Smooth muscle cell of the coronary artery (primary cell): ENCODE measurements at places on chromosomes 12 and 14. TPM values are rescaled to one million over a fixed set of nuclear protein-coding genes. Genes with fewer than 3 reads are reported as not detected.

The CBLN3 gene
- 1.6 and 7.4 TPM in 2 replicates for total RNA-seq

The IL22 gene
- not detected in 2 replicates for total RNA-seq

The KLRD1 gene
- under 0.01 TPM in 2 replicates for total RNA-seq

The ACOT4 gene
- 0.12 and 0.68 TPM in 2 replicates for total RNA-seq
